ENCODE measurements at places on chromosomes 4 and X.
A peak's percentile ranks its signal among the peaks of the same experiment; 100 is the strongest.

GRCh38 chr4:34417160-34417559 is 1827.2 kb downstream of the ARAP2 start:
- DNase-seq = no peak

- no peak for DNase-seq
Measured at GRCh38 chr4:75880278-75880677, 22.0 kb downstream of the PPEF2 start.

GRCh38 chr4:168868044-168868781 is 141.8 kb downstream of the CBR4 start:
- no peak for DNase-seq

- DNase-seq = peak; percentile 76
Measured at GRCh38 chr4:118270492-118270891, 82.3 kb downstream of the PRSS12 start.

DNA sequence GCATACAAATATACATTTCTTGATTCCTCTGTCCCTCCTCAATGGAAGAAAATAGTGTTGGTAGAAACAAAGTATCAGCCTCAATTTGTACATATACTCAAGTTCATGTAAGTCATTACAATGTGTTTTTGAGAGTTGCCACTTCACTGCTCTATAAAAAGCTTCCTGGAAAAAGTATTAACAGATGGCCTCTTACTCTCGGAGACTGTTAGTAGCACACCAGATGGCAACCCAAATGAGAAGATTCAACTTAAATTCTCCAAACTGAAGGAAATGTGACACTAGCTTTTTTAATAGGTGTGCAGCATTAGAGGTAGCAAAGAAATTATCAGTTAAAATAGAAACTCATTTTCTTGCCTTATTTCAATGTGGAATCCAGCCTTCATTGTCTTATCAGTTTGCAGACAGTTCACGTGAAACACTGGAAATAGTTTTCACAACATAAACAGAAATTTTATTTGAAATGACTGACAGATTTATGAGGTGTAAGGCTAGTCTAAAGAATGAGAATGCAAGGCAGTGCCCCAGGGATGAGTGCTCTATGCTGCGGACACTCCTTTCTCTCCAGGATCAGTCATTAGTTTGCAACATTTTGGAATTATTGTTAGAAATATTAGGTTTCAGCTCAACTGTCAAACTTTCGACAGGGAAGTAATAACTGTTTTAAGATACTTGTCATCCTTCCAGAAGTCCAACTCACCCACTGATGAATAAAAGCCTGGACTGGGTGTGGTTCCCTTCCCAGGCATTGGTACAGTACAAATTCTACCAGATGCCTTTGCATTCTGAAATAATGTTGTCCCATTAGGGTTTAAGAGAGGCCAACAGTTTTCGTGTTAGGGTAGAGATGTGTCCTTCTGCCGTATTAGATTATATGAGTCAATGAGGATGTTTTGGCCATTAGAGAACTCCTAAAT is 50.9 kb downstream of the IDS start:
- DNase-seq = no peak

DNA sequence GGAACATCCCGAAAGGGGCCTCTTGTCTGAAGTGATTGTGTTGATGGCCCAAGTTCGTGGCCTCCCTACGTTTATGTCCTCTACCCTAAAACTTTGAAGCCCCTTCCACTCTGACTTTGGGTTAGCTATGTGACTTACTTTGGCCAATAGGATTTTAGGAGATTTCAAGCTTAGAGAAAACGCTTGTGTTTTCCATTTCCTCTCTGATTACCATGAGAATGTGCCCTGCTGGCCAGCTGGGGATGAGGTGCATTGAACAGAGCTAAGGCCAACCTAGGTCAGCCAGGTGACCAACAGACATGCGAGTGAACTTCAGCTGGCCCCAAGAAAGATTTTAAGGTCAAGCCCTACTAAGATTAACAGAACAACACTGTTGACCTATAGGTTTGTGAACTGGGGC is 82.4 kb downstream of the SLC2A9 start:
- no peak for DNase-seq

GRCh38 chrX:65985922-65986588 is 53.8 kb downstream of the VSIG4 start:
- DNase-seq = peak; percentile 44
